ENCODE measurements at places on chromosomes 12 and 14.
A peak's percentile ranks its signal among the peaks of the same experiment; 100 is the strongest.

DNA sequence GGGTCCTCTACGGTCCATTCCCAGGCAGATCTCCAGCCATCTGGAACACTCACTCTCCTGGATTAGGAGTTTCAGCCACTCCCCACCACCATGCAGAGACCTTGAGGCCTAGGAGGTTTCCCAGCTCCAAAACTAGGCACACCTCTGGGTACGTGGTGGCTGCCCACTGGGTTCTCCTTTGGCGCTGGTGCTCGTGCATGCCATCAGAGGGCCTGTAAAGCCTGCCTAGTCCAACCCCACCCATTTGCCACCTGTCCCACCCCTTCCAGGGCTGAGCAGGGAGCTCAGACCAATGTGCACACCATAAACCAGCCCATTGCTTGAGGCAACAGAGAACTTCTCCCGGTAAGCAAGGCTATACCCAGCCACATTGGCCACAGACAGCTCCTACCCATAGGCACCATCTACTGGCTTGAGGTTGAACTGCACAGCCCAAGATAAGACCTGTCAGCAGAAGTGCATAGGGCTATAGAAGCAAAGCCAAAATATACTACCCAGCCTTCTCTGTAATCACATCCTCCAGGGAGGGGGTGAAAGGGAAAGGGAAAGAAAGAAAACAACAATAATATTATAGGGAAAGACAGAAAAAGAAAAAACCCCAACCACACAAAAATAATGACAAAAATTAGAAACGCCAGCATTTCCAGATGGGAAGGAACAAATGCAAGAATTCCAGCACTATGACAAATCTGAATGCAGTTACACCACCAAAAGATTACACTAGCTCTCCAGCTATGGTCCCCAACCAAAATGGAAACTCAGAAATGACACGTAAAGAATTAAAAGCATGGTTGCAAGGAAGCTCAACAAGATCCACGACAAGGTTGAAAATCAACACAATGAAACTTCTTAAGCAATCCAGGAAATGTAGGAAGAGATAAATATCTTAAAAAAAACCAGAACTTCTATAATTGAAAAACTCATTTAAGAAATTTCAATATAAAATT lies 111.9 kb upstream of the CCDC175 start:
- no peak for DNase-seq

- DNase-seq = no peak
These were observed 1.0 kb upstream of the SLC38A2 start for GRCh38 chr12:46373301-46374296.

DNA sequence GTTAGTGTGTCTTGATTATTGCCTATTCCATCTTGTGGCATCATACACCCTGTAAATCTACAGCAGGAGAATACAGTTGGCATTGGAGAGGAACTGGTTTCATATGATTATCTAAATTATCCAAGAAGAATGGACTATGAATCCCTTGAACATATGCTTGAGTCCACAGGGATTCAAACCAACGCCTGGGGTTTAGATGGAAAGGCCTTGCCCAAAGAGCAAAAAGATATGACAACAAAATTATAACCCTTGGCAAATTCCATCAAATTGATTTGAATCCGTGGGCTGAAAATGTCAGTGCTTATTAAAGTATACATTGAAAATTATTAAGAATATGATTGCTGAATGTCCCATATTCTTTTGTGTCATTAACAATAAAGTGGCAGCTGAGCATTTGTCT lies 108.2 kb downstream of the PDE3A start:
- DNase-seq = no peak

DNA sequence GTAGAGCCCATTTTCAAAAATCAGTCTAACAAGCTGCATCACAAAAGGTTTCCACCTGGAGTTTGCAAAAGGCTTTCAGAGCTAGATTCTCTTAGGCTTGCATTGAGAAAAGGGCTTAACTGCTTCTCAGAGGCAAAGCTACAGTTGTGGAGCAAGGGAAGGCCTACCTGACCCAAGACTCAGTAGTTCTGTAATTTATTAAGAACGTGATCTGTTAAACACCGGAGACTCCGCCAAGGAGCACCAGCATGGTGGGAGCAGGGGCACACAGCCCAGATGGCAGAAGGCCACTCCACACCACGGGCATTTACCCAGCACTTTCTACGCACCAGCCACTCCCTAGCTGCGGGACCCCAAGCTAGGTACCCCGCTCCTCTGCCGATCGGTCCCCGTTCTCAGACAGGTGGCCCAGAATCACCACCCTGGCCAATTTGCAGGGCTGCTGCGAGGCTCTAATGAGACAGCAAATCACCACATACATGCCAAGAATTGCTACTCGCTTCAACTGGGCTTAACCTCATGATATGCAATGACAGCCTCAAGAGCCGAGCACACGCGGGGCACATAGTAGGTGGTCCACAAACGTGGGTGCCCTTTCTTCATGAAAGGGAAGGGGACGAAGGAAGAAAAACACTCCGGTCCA lies 1.5 kb downstream of the ITPK1 start:
- DNase-seq = no peak

GRCh38 chr12:132731574-132731973 lies 20.9 kb downstream of the PGAM5 start:
- no peak for DNase-seq

- DNase-seq = no peak
These were observed 37.6 kb downstream of the RTL1 start for GRCh38 chr14:100865682-100866591.

DNA sequence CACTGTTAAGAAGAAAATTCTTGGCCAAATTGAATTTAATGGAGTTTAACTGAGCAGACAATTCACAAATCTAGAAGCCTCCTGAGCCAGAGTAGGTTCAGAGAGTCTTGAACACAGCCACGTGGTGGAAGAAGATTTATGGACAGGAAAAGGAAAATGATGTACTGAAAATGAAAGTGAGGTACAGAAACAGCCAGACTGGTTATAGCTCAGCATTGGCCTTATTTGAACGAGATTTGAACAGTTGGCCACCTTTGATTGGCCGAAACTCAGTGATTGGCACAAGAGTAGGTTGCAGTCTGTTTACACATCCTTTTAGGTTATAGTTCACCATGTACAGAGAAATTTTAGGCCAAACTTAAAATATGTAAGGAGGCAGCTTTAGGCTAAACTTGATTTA lies 9.9 kb downstream of the OAS2 start:
- no peak for DNase-seq

GRCh38 chr14:54309615-54310014 lies 87.2 kb upstream of the CDKN3 start:
- no peak for DNase-seq

- no peak for DNase-seq
These were observed 71.4 kb upstream of the IFNG-AS1 start for GRCh38 chr12:67917811-67918210.

- no peak for DNase-seq
These were observed at the start of gene WIF1 for GRCh38 chr12:65121049-65121955. Gene WIF1, minus strand, starts transcription at chr12:65121305. Its CDS starts 114 bp downstream, at chr12:65121191.

DNA sequence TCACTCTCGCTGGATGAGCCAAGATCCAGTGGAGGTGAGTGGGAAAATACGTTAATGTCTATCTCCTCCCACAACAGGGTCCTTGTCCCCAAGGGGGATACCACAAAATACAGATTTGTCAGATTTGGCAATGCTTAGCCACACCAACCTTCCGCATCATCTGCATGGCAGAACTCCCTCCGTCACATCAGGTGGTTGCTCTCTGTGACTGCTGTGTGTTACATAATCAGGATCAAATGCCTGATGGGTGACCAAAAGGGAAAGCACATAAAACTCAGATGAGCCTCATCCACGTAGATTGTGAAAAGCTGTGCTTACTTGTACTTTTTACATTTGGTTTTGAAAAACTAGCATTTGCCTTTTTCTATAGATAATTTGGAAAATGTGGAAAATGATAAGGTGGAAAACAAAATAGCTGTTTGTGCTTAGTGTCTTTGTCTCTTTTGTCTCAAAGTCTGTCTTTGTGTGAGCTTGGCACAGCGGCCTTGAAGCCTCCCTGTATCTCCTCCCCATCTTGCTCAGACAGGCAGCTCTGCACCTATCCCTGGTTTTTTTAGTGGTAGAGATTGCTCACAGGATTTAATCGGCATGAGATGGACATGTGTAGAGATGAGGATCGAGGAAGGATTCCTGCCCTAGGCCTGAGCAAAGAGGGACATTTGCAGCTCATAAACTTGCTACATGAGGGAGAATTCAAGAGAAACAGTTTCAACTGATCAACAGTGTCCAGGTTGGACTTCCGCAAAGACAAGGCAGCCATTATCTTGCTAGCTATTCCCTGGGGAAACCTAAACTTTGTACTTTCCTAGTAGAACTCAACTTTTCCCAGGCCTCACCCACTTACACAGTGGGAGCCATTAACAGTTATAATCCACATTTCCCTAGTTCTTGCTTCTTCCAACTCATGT lies 3.6 kb upstream of the FGF6 start:
- DNase-seq = no peak

- DNase-seq = no peak
These were observed 77.9 kb downstream of the SPATA7 start for GRCh38 chr14:88463318-88463717.

DNA sequence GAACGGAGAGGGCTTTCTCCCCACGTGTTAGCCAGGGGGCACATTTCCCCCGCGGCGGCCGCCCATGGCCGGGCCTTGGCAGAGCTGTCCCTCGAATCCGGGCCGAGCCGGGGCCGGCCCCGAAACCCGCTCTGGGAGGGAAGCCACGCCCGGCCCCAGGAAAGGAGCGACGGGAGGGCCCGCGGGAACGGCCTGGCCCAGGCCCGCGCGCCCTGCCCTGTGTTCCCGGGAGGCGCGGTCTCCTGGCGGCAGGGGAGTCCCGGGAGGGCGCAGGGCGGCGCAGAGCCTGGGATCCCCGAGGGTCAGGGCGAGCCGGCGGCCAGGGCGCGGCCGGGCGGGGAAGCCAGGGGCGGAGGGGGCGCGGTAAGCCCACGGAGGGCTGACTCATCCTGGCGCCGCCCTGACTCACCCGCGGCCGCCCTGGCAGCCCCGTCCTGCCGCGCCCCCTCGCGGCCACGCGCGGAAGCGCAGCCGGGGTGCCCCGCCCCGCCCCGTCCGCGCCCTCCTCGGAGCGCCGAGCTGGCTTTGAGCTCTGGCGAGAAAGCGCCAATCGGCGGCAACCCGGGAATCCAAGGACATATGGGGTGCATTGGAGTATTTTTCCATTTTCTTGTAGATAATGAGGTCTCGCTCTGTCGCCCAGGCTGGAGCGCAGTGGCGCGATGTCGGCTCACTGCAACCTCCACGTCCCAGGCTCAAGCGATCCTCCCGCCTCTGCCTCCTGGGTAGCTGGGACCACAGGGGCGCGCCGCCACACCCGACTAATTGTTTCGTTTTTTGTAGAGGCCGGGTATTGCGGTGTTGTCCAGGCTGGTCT lies 31.8 kb upstream of the PLEKHG6 start:
- DNase-seq = peak; percentile 67

DNA sequence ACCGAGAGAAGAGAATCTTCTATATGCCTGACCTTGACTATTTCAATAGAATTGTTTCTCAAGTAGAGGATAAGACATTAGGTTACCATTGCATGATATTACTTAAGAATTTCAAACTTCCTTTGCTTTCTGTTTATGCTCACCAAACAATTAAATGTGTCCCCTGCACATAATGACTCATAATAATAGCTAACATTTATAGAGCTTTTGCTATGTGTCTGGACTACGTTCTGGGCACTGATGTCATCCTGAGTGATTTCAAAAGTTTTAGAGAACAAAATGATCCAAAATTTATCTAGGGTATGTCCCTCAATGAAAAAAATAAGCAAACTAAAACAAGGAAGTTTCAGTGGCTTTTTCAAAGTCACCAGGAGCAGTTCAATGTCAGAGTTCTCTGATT lies 38.8 kb downstream of the SLC15A5 start:
- no peak for DNase-seq

DNA sequence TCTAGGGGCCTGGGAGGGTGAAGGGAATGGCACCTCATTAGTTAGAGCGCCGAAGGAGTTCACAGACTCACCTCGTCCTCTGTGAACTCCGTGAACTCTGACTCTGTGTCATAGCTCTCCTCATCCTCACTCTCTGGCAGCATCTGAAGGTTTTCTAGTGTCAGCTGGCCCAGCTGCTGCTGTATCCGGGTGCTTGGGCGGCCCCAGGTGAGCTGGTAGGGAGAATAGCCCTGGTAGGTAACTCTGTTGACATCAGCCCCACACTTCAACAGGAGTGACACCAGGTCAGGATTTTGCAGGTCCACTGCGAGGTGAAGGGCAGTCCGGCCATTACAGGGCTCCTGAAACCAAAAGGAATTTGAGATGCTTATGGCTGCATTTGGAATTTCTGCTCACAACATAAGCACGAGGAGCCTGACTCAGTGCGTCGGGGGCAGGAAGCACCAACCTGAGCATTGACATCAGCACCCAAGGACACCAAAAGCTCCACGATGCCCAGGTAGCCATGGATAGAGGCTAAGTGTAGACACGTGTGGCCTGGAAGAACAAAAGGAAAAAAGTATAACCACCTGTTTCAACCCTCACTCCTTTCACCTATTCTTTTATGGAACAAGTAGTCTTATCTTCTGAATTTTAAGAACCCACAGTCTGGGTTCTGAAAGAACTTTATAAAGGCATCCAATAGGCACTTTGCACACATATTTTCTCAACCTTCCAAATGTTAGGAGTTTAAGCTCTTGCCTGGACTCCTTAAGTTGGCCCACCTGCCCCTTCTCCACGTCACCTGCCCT lies 2.0 kb downstream of the NFKBIA start:
- DNase-seq = no peak

GRCh38 chr14:81472096-81472800 lies 61.4 kb downstream of the SEL1L start:
- DNase-seq = no peak

GRCh38 chr12:90366286-90366685 lies 588.7 kb downstream of the CCER1 start:
- no peak for DNase-seq

GRCh38 chr12:67669934-67670631 lies 21.5 kb downstream of the DYRK2 start:
- DNase-seq = no peak

GRCh38 chr14:20614038-20614840 lies 23.1 kb upstream of the RNASE12 start:
- no peak for DNase-seq

DNA sequence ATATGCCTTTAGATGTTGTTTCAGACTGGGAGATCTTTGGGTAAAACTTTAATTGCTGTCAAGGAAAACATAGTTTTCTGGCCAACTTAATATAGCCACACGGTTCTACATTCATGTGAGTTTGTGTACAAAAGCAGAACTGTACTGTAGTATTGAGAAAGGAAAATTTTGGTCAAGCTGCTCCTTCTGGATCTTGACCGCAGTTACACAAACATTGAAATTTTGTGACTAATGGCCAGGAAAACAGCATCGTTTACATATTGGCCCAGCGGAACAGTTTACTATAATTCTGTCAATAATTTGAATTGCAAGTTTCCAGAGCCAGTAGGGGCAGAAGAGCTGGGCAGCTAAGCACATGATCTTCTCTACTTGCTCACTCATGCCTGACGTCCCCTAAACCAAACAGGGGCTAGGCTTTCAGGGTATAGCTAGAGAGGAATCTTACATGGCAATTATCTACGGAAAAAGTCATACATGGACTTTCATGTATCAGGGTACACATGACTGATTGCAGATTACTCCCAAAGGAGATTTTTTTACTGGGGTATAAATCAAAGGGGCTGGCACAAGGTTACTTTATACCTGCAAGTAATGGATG lies 11.4 kb upstream of the ART4 start:
- DNase-seq = no peak

Data from stimulated activated CD8-positive, alpha-beta memory T cell treated with anti-CD3 and anti-CD28 coated beads, Interleukin-4, amount 100 ng/mL, for 1 hour (primary cell).